ENCODE measurements at places on chromosomes 2 and 18.

DNA sequence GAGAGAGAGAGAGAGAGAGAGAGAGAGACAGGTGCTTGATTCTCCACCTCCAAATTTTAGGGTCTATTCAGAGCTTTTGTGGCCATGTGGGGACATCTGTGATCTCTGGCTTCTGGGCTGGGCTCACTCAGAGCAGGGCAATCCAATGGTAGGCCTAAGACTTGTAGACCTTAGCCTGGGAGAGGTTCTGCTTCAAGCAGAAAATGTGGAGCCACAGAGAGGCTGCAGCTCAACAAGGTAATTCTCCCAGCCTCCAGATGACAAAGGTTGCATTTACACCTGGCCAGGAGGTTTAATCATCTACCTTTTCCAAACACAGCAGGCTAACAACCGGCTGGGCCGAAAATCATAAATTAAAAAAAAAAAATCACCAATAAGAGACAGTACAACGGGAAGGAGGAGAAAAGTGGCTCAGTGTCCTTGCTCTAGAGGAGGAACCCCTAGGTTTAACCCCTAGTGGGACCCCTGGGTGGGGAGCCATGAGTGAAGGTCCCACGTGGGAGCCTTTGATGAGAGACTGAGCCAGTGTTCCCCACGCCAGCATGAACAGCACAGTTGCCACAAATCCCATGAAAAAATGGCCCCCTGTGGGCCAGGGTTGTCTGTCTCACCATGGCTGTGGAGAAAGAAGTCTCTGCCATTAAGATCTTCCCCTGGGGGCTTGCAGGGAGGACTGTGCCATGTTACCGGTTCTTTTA is 124.0 kb upstream of the GATA6 start:
- no peak for DNase-seq

DNA sequence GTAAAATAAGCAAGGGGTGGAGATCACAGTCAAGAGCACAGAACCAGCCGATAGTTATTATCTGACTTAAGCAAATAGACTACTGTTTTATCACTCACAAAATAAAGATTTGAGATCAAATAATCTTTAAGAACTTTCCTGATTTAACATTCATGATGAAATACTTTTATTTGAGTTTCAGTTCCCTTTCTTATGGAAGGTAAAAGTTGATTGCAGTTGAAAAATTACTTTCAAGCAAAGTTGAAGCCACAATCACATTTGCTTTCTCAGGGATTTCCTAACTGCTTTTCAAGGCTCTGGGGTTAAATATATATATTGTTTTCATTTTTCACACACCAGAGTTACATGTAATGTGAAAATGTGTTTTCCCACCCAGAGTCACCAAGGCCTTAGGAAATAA is 599.5 kb downstream of the KCNJ3 start:
- DNase-seq, result no peak

DNA sequence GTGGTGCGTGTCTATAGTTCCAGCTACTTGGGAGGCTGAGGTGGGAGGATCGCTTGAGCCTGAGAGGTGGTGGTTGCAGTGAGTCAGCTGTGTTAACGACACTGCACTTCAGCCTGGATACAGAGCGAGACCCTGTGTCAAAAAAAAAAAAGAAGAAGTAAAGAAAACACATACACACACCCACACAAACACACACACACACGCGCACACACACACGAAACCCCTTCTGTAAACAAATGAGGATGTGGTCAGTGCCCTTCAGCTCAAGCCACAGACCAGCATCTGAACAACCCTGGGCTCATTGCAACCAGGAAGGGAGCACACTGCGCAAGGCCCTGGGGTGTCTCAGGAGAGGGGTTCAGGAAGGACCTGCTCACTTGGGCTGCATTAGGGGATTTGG is 47.9 kb upstream of the KCNF1 start:
- DNase-seq, result no peak

- DNase-seq, result no peak
These were observed 102.3 kb downstream of the SGPP2 start for GRCh38 chr2:222526480-222527277.

GRCh38 chr2:144239306-144239705 is 280.6 kb downstream of the ZEB2 start:
- no peak for DNase-seq

DNA sequence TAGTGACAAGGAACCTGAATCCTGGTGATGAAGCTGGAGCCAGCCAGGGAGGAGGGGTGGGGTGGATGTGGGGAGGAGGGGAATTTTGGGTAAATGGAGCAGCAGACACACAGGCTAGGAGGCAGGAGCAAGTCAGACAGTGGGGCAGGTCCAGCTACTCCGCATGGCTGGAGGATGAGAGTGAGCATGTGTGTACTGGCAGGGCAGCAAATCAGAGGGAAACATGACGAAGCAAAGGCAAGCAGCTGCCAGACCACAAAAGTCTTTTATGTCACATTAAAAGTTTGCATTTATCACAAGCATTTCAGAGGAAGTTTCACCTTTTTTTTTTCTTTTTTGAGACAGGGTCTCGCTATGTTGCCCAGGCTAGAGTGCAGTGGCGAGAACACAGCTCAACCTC is 11.9 kb upstream of the KIDINS220 start:
- DNase-seq, result no peak

- no peak for DNase-seq
These were observed 49.9 kb downstream of the MTCL1 start for GRCh38 chr18:8754995-8755960.
